ENCODE measurements at places on chromosomes 12 and 14.

DNA sequence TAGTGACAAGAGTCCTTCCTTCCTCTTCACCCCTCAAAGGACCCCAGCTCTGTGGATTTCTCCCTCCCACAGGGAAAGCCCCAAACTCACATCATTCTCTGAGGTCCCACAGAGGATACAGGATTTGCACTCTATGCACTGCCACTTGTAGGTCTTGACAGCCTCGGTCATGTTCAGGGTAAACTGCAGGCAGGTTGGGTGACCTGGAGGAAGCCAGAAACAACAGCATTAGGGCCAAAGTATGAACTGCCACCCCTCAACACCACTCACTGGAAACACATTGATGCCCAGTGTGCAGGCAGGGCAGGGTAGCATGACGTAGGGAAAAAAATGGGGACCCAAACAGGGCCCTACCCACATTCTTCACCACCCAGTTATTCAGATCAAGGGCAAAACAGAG, 264.4 kb downstream of the DPF3 start:
- no peak for DNase-seq

DNA sequence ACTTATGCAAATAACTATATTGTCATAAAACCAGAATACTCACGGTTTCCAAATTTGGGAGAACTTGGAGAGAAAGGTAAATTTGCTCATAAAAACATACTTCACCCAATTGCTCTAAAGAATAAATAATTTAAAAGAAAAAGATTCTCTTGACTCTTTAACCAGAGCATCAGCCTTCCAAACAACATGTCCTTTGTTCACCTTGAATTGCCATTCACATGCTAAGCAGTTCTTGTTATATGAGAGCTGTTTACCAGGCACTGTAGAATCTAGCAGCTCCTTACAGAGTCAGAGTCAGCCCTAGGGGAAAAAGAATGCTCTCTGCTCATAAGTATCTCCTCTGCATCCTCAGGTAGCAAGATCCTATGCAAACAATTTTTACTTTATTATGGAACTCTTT, 10.2 kb downstream of the SLCO1A2 start:
- no peak for DNase-seq

GRCh38 chr12:4392223-4392742, 12.8 kb upstream of the FGF23 start:
- DNase-seq = no peak

- DNase-seq = no peak
Observed at GRCh38 chr14:21933681-21934080, 260.1 kb upstream of the OR4E1 start.

DNA sequence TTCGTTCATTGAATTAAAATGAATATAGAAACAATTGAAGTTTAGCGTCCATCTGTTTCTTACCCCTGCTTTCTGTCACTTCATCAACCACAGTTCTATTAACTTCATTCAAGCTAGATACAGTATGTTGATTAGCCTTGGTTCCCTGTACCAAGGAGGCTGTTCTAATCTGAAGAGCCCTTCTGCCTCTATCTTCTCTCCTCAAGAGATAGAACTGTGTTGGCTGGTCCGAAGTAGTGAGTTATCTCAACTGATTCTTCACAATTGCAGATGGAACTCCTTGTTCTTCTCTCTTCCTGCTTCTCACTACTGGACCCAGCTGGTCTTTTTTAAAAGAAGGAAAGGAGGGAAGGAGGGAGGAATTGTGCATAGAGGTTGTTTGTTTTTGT, 82.1 kb upstream of the TRAF3 start:
- DNase-seq = no peak

- DNase-seq = no peak
Observed at GRCh38 chr14:92637228-92637627, 111.2 kb downstream of the LGMN start.

DNA sequence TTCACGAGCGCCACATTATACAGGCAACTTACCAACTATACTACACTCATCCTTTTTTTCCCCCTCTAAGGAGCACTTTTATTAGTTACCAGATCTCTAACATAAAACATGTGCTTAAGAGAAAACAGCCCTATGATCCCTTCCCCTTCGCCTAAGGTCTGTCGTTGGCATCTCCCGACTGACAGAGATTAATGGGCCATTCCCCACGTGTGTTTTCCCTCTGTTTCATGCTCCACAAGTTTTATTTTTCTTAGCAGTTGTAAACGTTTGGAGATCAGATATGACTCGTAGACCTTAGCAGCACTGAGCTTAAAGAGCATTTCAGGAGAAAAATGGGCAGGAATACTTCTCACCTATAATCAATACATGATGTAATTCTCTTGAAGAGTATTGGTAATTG, 51.4 kb upstream of the FZD10 start:
- no peak for DNase-seq

- DNase-seq = no peak
Observed at GRCh38 chr14:50999726-51000125, 55.4 kb upstream of the PYGL start.

GRCh38 chr14:35117112-35117511, 4.7 kb downstream of the PPP2R3C start:
- DNase-seq = no peak

DNA sequence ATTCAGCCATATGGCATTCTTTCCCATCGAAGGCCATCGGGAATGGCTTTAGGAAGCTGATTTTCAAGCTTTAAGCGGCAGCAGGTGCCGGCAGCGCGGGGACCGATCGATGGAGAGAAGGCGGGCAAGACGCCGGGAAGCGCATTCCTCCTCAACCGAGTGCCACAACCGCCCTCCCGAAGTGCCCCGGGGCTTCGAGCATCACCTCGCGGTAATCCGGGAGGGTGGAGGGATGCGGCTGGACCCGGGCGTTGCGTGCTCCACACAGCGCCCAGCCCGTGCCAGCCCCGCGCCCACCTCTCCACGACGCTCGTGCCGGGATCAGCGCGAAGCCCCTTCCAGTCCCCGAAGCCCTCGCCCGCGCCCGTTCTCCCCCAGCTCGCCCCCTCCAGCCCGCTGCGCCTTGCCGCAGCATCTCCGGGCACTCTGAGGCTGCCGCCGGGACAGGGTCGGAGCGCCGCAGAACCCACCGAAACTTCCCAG, 3.2 kb downstream of the USP44 start:
- DNase-seq = no peak

Measured in stimulated activated effector memory CD8-positive, alpha-beta T cell treated with anti-CD3 and anti-CD28 coated beads, Interleukin-12 subunit alpha, Interleukin-12 subunit beta, amount 100 ng/mL, for 72 hours (primary cell).